ENCODE measurements at places on chromosomes 6 and 20.

DNA sequence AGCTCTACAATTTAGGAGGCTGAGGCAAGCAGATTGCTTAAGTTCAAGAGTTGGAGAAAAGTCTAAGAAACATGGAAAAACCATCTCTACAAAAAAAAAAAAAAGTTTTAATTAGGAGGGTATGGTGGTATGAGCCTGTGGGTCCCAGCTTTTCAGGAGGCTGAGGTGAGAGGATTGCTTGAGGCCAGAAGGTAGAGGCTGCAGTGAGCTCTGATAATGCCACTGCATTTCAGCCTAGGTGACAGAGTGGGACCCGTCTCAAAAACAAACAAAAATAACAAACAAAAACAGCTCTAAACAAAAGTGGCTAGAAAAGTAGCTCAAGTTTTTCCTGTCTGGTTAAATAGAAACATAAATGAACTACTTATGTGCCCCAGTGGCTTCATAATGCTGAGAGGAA is 2133.6 kb upstream of the DEFB115 start:
- DNase-seq, result no peak

- no peak for DNase-seq
These were observed 97.4 kb downstream of the PLCB4 start for GRCh38 chr20:9166153-9166780.

GRCh38 chr20:48456366-48457192 is 371.2 kb downstream of the PREX1 start:
- DNase-seq, result no peak

GRCh38 chr6:7138921-7139358 is 31.2 kb downstream of the RREB1 start:
- no peak for DNase-seq

DNA sequence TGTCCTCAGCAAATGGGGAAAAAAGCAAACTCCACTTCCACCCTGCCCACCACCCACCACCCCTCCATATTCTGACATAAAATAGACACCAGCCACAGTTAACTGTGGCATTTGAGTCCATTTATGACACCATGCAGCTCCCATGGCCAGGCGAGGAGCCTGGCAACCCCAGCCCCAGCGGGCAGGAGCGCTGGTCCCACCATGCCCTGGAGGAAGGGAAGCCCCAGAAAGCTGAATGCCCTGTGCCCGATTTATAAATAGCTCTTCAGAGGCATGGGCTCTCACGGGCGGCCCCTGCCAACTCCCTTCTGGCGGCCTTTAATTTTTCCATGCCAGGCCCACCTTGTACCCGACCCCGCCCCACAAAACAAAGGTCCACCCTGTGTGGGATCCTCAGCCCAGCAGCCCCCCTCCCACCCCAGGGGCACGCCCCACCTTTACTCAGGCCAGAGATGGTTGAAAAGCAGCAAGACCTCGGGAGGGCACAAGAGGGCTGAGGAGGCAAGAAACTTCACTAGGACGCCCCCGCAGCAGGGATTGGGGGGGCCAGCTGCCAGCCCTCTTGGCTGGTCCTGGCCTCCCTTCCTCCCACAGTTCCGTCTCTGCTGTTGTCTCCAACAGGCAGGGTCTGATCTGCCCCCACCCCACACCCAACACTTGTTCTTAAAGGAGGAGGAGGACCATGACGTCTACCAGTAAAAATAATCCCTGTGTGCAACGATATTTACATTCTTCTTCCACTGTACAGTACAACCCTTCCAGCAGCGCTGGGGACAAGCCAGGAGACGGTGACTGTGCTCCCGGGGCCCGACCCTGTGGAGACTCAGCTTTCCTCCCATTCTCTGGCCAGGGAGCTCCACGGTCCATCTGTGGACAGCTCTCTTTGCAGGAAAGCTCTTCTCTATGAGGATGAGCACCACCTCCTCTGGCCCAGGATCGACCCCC is 115.6 kb upstream of the CDYL start:
- DNase-seq, result no peak

GRCh38 chr20:59005523-59006166 is 1.4 kb downstream of the CTSZ start:
- no peak for DNase-seq

GRCh38 chr20:5222919-5223634 is 93.7 kb downstream of the PROKR2 start:
- DNase-seq, result peak; percentile 63

DNA sequence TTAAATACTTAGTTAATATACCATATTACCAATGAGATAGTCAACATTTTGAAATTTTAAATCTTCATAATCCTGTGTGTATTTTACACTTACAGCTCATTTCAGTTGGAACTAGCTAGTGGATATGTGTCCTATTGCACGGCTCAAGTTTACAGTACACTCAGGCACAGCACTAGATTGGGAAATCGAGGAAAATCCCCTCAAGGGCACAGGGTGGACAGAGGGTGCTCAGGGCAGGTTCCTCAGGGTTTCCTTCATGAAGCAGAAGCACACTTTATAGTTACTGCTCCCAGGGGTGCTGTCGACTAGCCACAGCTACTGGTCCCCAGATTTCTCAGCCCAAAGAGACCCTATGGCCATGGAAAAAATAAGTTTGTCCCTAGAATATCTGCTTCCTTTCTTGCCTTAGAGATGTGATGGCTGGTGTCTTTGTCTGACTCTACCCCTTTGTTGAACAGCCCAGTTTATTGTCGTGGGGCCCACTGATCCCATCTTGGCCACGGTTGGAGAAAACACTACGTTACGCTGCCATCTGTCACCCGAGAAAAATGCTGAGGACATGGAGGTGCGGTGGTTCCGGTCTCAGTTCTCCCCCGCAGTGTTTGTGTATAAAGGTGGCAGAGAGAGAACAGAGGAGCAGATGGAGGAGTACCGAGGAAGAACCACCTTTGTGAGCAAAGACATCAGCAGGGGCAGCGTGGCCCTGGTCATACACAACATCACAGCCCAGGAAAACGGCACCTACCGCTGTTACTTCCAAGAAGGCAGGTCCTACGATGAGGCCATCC is 1.5 kb downstream of the BTN2A1 start:
- no peak for DNase-seq

DNA sequence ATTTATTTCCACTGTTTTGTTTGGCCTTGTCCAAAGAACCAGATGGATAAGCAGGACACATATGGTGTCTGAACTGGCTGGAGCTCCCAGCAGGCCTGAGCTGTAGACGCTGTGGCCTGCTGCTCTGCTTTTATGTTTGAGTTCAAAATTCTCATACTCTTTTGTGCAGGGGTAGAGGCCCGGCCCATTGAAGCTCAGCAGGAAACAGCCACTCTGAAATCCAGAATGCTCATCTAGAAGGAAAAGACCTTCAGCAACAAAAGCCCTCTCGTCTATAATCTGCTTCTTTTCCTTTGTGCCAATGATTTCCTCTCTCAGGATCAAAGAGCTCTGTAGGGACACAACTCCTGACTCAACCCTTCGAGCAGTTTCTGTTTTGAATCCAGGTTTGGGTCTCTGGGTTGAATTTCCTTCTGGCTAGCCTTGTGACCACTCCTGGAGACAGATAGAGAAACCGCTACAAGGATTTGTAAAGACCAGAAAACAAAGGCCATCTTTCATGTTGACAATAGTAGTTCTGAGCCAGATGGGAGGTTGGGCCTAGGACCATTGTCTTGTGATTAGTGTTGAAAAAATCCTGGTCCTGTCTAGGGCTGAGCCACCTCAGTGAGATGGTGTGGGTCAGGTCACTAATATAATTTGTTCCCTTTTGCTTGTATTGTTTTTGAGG is 446.7 kb downstream of the BCKDHB start:
- DNase-seq, result no peak
